ENCODE measurements at places on chromosomes 3 and 15.

GRCh38 chr3:13077431-13078162 lies 4.4 kb upstream of the IQSEC1 start:
- DNase-seq: no peak

- peak; percentile 32 for DNase-seq
These were observed 8.8 kb downstream of the KLF15 start for GRCh38 chr3:126348308-126348920.

- no peak for DNase-seq
These were observed 94.5 kb upstream of the EPHA6 start for GRCh38 chr3:96719921-96720320.

- no peak for DNase-seq
These were observed 99.5 kb downstream of the ATG7 start for GRCh38 chr3:11371747-11372146.

DNA sequence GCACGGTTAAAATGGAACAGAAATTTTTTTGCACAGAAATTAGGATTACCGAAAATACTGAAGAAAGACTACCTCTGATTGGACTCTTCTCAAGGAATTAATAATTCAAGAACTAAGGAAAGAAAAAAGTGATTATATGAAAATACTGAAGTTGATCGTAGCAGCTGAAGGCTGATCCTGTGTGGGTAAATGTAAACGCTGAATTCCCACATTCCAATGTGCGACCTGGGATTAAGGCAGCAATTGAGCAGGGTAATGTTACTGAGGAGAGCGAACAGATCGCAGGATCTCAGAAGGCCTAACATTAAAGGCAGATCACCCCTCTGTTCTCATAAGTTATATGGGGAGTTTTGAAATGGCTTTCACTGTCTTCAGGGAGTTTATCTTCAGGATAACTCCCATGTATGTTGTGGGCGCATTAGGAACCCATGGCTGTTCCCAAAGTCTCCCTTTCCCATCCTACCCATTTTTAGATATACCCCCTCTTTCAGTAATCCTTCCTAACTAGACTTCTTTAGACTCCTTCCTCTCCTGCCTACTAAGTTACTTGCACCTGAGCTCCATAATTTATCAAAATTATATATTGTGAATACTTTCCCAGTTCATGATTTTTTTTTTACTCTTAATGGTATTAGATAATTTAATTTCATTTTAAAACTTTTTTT lies 1.0 kb upstream of the UBL7 start:
- DNase-seq: no peak

GRCh38 chr15:71114887-71115566 lies at the start of gene THSD4:
TSS of gene THSD4 (plus strand) at chr15:71115471.
- peak; percentile 91 for DNase-seq

DNA sequence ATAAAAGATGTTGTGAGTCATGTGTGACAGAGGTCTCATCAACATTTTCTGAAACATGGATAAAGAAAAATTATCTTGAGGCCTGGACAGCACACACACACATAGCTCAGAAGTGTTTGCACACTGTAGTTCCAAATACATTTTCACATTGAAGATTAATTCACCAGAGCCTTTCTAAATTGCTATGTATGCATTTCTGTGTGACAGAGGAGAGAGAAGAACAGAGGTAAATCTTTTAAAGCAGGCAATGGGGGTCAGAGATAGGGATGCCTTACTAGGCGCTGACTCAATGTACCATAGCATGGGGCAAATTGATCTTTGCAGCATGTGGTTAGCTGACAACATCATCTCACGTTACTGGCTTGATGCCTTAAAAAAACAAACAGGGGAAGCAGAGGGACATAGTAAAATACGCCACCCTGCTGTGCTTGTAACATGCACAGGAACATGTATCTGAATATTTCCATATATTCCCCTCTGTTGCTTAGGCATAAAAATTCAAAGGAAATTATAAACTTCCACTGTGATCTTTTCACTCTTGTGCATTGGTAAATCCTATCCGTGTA lies 7.7 kb downstream of the POU1F1 start:
- no peak for DNase-seq

DNA sequence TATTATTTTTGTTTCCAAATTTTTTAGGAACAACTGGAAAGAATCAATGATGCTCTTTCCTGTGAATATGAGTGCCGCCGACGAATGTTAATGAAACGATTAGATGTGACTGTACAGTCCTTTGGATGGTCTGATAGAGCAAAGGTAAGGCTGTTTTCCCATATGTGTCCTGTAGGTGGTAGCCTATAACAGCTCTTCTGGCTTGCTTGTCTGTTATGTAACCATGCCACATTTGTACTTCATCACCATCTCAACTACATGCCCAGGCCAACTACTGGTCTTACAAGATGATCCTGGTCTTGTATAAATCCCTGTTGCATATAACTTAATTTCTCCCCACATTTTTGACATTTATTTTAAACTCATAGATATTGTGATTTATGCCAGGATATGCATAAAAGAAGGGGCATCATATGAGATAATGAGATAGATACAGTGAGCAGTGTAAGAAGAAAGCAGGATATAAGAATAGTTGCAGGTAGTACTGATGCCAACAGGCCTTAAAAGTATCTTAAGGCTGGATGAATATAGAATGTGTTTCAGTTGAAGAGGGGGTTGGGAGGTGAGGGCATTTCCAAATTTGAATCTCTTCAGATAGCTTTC lies 20.3 kb downstream of the FAM98B start:
- DNase-seq: peak; percentile 58

DNA sequence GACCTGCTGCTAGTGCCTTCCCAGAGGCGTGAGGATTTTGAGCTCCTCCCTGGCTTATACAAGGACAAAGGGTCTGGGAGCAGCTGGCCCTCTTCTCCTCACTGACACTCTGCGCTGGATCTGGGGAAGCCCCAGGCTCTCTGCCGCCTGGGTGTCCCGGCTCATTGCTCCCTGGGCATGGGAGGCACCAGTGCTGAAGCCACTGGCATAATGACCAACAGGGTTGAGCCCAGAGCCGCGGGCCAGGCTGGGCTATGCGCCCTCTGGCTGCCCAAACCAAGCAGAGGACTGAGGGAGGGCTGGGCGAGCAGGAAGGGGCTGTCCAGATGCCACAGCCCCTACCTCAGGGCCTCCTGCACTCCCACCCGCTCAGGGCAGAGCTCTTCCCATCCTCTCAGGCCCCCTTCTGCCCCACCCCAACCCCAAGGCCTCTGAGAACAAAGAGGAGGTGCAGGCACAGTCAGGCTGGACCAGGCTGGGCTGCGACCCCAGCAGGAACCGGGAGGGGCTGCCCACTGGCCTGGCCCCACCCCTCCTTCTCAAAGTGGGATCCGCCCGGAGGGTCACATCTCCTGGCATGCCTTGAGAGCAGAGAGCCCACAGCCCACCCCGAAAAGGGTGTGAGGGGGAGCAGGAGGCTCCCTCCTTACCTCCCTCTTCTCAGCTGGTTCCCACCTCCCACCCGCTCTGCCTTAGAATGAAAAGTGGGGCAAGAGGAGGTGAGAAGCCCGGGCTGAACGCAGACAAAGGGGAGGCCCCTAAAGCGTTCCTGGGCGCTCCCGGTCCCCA lies 1.6 kb downstream of the LINGO1 start:
- no peak for DNase-seq

DNA sequence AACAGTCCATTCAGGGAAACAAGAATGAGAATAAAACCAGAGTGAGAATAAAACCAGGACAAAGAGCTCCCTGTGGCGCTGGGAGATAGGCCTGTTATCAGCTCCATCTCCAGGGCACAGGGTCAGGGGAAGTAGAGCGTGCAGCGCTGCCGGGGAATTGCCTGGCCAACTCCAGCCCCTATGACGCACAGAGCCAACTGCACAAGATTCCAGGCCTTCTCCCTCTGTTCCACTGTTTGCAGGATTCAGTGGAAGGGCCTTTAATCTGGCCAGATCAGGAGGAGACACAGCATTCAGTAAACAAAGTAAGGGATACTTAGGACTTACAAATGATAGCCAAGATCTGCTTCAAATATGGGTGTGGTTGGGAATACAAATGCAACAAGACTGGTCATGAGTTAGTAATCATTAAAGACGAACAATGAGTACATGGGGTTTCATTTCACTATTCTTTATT lies 49.4 kb downstream of the ITGB5 start:
- peak; percentile 12 for DNase-seq

- no peak for DNase-seq
These were observed 264.4 kb upstream of the KCNMB2 start for GRCh38 chr3:178271740-178272387.

DNA sequence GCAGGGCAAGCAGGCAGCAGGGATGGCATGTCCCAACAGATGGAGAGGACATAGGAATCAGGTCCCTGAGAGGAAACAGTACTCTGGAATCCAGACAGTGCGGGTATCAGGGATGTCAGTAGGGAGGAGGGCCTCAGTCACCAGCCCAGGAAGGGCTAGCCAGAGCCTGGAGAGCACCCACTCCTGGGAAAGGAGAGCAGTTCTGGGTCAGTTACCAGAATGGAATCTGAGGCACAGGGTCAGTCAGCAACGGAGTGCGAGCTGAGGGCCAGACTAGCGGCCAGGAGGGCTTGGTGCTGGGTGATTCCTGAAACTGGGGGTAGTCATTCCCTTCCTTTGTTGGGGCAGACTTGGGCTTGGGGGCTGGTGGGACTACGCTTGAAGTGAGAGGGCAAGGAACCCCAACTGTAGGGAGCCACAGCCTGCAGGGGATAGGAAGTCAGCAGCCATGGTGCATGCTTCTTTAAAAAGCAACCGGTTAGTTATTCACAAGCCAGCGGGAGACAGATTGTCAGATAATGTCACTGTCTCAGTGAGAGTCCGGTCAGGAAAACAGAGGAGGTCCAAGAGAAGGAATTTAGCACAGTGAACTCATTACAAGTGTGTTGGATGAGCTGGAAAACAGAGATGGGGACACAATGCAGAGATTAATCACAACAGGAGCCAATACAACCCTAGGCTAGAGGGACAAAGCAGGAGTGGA lies 27.9 kb downstream of the PLA1A start:
- DNase-seq: no peak

DNA sequence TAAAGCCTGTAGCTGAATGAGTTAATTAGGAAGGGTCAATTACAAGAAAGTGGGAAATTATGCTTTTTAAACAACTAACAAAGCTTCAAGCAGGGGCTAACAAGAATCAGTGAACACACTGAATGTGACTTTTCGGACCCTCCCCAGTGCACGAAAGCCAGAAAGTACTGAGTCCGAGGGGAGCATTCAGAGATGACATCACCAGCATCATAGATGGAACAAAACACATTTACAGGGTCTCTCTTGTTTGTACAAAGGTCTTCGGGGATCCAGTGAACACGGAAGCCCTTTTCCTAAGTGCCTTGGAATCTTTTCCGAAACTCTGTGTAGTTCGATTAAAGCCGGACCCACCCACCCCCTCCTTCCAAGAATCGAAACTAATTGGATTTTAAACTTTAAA lies 829 bp downstream of the DCP1A start:
- DNase-seq: peak; percentile 17

GRCh38 chr3:144055604-144056003 lies 84.0 kb downstream of the DIPK2A start:
- DNase-seq: no peak

GRCh38 chr15:74620636-74621545 lies 5.3 kb downstream of the CLK3 start:
- DNase-seq: peak; percentile 73

- no peak for DNase-seq
These were observed 404.9 kb upstream of the ALCAM start for GRCh38 chr3:104961851-104962250.

DNA sequence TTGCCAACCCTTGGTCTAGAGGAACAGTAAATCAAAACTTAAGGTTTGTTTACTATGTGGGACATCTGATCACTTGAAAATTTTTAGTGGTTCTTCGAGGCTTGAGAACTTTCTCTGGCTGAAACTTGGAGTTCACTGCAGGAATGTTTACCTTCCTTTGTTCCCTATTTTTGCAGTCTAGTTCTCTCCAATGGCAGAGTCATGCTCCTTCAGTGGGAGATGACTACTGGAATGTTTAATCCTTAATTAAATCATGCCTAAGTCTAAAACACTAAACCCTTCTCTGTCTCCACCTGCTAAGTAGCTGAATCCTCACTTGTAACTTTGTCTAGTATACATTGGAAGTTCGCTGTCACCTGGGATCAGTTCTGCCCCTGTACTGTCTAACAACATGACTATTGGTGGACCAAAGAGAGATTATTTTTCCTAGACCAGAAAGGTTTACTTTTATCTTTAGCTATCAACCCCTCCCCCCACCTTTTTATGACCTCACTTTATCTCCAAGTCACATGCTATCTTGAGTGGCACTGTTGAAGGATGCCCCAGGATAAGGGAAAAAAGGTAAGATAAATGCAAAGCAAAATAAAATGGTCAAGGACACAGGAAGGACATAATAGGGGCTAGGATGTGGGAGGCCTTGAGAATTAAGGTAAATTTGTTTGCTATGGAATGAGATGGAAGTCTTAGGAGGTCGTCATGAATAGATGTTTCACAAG lies 1.2 kb upstream of the ZNF609 start:
- no peak for DNase-seq

DNA sequence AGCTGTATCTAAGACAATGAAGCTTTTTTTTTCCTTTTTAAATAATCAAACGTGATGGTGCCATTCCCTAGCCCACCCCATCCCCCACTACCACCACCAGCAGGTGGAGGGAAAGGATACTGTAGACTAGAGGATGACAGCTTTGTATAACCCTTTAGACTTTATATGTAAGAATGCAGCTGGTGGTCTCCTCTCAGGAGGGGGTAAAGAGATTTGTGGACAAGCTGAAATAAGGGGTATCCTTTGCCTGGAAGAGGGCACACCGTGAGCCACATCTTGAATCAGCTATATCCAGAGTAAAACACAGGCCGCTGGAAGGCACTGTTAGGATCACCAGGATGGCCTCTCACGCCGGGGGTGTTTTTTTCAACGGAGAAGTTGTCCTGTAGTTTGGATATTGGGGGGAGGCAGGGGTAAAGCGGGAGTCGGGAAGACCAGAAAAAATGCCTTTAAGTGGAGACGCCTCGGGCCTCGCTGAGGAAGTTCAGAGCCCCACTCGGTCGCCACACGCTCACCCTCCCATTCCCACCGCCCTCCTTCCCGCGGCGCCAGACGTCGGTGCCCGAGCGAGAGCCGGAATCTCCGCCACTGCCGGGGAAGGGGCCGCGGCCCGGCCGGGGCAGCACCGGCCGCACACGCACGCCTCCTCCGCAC lies 986 bp downstream of the KPNA4 start:
- no peak for DNase-seq

GRCh38 chr3:119751423-119751822 lies 30.5 kb upstream of the NR1I2 start:
- no peak for DNase-seq

DNA sequence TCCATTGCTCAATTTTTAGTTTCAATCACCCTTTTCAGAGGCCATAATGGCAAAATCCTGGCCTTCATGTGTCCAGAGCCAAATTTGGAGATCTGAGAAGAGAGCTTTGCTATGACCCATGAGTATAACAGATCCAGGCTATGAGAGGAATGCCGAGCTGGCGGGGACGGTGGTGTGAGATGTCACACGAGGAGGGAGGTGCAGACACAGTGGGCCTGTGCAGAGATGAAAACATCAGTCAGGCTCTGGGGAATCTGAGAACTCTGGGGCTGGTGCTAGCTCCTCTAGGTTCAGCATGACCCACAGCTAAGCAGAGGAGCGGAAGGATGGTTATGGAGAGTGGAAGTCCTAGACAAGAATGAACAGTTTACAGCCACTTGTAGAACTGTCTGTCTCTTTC lies 398.3 kb upstream of the ATP10A start:
- DNase-seq: no peak
